ENCODE measurements at places on chromosomes 6 and 20. TPM values are rescaled to one million over a fixed set of nuclear protein-coding genes. Genes with fewer than 3 reads are reported as not detected.

TRPC4AP gene
- polyA plus RNA-seq: 39.2 TPM

CLPSL1 gene
- polyA plus RNA-seq: not detected

LHFPL5 gene
- polyA plus RNA-seq: 0.12 TPM

RIPOR3 gene
- 4.6 TPM for polyA plus RNA-seq

PNPLA1 gene
- polyA plus RNA-seq: 1.3 TPM

TSHZ2 gene
- 1.4 TPM for polyA plus RNA-seq

BPIFB4 gene
- not detected for polyA plus RNA-seq

MATN4 gene
- polyA plus RNA-seq: not detected

KCNQ5 gene
- not detected for polyA plus RNA-seq

KHDC1L gene
- not detected for polyA plus RNA-seq

SYCP2 gene
- polyA plus RNA-seq: 2.6 TPM

NCR2 gene
- not detected for polyA plus RNA-seq

DEFB124 gene
- 0.18 TPM for polyA plus RNA-seq

PRRT1 gene
- polyA plus RNA-seq: 1.4 TPM

SMLR1 gene
- 48.1 TPM for polyA plus RNA-seq

ARMC2 gene
- 4.1 TPM for polyA plus RNA-seq

STK38 gene
- 52.1 TPM for polyA plus RNA-seq

VGLL2 gene
- not detected for polyA plus RNA-seq

DSP gene
- 40.0 TPM for polyA plus RNA-seq

TPX2 gene
- polyA plus RNA-seq: 27.8 TPM

ARG1 gene
- 0.34 TPM for polyA plus RNA-seq

BTBD3 gene
- polyA plus RNA-seq: 50.2 TPM

NOX3 gene
- not detected for polyA plus RNA-seq

NRSN1 gene
- 0.53 TPM for polyA plus RNA-seq

PRND gene
- polyA plus RNA-seq: not detected

TMC2 gene
- 0.10 TPM for polyA plus RNA-seq

PTPRT gene
- 0.27 TPM for polyA plus RNA-seq

CCN2 gene
- 68.7 TPM for polyA plus RNA-seq

SIRPG gene
- 0.98 TPM for polyA plus RNA-seq

FOXS1 gene
- 1.0 TPM for polyA plus RNA-seq

ARFGEF3 gene
- 5.4 TPM for polyA plus RNA-seq

F13A1 gene
- polyA plus RNA-seq: 1.1 TPM

KCNQ2 gene
- 0.27 TPM for polyA plus RNA-seq

CFAP61 gene
- 0.18 TPM for polyA plus RNA-seq

CD40 gene
- 11.1 TPM for polyA plus RNA-seq

OR2H2 gene
- not detected for polyA plus RNA-seq

PPP1R18 gene
- polyA plus RNA-seq: 22.7 TPM

FNDC1 gene
- polyA plus RNA-seq: 0.27 TPM

LST1 gene
- 37.0 TPM for polyA plus RNA-seq

BCAS1 gene
- polyA plus RNA-seq: 43.2 TPM

TFAP2D gene
- not detected for polyA plus RNA-seq

SLC23A2 gene
- 5.1 TPM for polyA plus RNA-seq

NR2E1 gene
- 0.04 TPM for polyA plus RNA-seq

RSPH3 gene
- 7.2 TPM for polyA plus RNA-seq

C20orf202 gene
- 0.81 TPM for polyA plus RNA-seq

SRSF12 gene
- polyA plus RNA-seq: not detected

ARMC12 gene
- 2.5 TPM for polyA plus RNA-seq

ANKRD66 gene
- not detected for polyA plus RNA-seq

UTRN gene
- 10.0 TPM for polyA plus RNA-seq

CST2 gene
- polyA plus RNA-seq: 0.31 TPM

TSPYL4 gene
- 2.4 TPM for polyA plus RNA-seq

FAM83C gene
- 0.27 TPM for polyA plus RNA-seq

C6orf15 gene
- polyA plus RNA-seq: not detected

BIRC7 gene
- polyA plus RNA-seq: not detected

BHLHE23 gene
- not detected for polyA plus RNA-seq

MLN gene
- 89.2 TPM for polyA plus RNA-seq

SSTR4 gene
- polyA plus RNA-seq: not detected

ZSCAN16 gene
- 8.6 TPM for polyA plus RNA-seq

ADGB gene
- polyA plus RNA-seq: not detected
